ENCODE measurements at places on chromosomes 3 and 15.
A peak's percentile ranks its signal among the peaks of the same experiment; 100 is the strongest.

GRCh38 chr3:74267588-74268184 is 346.8 kb downstream of the CNTN3 start:
- DNase-seq, result peak; percentile 24

DNA sequence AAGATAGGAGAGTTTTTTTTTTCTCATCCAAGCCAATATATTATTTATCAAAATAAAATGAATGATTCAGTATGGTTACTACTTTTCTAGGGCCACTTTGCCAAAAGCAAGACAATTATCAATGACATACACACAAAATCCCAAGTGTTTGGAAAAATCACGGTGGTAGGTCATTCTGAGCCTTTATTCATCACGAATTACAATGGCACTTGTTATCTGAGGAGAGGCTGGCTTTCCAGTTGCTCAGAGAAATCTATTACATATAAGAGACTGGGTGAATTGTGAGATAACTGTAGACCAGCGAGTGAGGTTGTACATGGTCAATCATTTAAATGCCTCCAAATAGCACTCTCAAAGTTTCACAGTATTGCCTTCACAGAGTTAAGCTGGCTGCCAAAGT is 20.4 kb upstream of the FGF12 start:
- no peak for DNase-seq

GRCh38 chr3:116896116-116896515 is 186.5 kb downstream of the TUSC7 start:
- DNase-seq, result no peak

DNA sequence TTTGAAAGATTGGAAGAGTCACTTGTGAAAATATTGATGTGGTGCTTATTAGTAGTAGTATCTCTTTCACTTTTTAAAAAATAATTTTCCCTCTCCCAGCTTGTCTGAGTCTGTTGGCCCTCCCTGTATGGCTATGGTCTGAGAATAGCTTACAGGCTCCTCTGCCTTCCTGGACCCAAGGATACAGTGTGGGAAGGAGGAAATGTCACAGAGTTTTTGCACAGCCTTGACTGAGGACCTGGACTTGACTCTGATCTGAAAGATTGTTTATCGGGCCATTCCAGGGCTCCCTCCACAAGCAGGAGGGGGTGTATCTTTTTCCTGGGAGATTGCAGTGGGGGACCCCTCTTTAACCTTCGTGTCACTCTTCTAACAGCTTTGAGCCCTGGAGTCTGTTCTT is 59.7 kb downstream of the TLNRD1 start:
- DNase-seq, result no peak

- no peak for DNase-seq
Measured at GRCh38 chr15:29556380-29556779, 265.9 kb downstream of the TJP1 start.

DNA sequence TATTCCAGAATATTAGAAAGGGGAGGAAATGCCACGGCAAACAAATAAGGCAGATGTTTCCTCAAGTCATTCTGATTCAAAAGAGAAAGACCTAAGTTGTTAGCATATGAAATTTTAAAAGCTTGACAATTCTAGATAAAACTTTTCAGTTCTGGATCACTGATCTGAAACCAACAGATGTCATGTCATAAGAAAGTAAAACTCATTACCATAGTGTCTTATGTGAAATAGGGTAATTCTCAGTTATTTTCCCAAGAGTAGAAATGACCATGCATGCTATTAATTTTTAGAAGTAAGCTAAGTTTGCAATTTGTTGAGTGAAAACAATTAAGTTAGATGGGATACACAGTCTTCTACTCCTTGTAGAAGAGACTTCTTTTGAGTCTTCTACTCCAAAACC is 630.3 kb downstream of the NAALADL2 start:
- no peak for DNase-seq

DNA sequence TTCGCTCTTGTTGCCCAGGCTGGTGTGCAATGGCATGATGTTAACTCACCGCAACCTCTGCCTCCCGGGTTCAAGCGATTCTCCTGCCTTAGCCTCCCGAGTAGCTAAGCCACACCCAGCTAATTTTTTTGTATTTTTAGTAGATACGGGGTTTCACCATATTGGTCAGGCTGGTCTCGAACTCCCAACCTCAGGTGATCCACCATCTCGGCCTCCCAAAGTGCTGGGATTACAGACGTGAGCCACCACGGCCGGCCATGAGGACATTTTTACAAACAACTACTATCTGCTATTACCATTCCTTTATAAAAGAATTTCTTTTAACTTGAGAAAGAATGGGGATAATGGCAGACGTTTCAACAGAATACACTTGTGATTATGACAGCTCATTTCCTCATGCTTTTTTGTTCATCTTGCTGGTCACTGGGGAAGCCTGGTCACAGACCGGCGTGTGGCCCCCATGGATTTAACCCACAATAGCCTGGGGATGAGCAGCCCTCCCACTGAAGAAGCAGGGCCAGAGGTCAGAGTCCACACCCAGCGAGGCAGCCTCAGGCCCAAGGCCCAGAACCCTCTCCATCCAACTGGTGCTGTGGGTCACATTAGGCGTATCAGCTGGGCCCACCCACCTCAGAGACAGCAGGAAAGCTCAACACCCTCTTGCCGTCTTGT is 112.0 kb downstream of the LIPC start:
- DNase-seq, result no peak

DNA sequence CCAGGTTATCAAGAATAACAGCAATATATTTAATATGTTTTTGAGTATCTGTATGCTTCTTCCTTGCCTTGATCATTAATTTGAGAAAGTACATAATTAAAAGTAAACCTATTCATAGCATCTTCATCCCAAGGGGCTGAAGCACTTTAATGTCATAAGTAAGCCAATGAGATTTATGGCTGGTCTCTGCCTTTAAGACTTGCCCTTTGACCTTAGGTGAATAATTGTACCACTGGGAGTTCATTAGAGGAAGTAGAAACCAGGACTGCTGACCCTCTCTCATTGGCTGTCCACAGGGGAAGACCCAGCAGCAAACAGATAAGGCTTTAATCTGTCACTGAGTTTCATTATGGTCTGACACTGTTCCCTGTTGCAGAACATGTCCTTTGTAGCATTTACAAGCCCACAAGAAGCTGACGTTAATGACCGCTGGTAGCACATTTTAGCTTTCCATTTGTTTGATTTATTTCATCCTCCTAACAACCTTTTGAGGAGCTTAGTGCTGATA is 16.3 kb upstream of the ERC2 start:
- no peak for DNase-seq

- DNase-seq, result no peak
Measured at GRCh38 chr15:29376590-29376989, 107.0 kb upstream of the NSMCE3 start.

DNA sequence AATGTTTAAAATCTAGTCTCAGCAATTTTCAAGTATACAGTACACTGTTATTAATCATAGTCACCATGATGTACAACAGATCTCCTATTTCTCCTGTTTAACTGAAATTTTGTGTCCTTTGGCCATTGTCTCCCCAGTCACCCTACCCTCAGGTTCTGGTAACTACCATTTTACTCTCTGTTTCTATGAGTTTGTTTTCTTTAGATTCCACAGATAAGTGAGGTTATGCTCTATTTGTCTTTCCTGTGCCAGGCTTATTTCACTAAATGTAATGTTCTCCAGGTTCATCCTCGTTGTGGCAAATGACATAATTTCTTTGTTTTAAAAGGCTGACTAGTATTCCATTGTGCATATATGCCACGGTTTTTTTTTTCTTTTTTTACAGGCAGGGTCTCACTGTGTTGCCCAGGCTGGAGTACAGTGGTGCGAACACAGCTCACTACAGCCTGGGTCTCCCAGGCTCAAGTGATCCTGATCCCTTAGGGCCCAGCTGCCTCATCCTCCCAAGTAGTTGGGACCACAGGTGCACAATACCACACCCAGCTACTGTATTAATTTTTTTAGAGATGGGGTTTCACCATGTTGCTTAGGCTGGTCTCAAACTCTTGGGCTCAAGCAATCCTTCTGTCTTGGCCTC is 50.0 kb downstream of the RAB7A start:
- DNase-seq, result no peak

DNA sequence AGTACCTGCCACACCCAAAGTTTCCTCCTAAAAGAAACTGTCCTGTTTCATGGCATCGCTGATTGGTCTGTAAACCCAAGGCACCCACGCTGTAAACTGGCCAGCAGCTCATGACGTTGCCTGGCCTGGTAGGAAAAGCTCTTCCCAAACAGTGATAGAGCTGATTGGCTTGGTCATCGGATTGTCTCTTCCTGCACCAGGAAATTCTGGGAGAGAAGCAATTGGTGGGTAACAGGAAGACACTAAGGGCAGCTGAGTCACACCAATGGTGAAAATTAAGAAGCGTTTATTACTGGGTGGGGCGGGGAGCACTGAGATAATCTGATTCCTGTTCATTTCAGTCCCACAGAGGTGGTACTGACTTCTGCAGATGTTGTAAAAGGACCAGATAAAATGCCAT is 31.0 kb downstream of the KLHL6 start:
- DNase-seq, result no peak

DNA sequence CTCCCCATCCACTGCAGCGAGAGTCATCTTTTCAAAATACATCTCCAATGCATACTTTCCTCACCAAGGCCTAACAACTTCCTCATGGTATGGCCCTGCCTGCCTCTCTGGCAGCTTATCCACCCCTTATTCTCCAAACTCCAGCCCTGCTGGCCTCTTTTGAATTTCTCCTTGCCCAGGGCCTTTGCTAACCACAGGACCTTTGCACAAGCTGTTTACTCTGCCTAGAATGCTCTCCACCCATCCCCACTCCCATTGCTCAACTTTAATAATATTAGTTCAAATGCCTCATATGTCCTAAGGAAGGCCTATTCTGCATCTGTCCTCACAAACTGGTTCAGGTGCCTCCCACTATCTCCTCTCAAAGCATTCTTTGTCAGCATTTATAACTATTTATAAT is 230.7 kb downstream of the CADPS start:
- no peak for DNase-seq

DNA sequence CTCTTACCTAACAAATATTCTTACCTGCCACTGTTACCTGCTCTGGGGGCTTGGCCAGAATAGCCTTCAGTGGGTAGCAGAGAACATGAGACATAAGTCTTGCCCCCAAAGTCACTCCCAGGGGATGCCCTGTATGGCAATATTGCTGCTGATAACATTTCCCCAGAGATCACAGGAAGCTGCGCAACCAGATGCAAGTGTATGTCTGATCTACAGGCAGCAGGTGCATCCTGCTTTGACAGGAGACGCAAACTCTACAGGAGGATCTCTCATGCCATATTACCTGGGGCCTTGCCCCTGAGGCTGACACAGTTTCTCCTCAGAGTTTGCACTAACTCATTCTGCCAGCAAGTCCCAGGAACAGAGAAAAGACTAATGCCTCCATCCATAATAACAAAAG is 174.4 kb upstream of the LPP start:
- no peak for DNase-seq

GRCh38 chr15:89123181-89123525 is 34.9 kb downstream of the ABHD2 start:
- DNase-seq, result no peak

DNA sequence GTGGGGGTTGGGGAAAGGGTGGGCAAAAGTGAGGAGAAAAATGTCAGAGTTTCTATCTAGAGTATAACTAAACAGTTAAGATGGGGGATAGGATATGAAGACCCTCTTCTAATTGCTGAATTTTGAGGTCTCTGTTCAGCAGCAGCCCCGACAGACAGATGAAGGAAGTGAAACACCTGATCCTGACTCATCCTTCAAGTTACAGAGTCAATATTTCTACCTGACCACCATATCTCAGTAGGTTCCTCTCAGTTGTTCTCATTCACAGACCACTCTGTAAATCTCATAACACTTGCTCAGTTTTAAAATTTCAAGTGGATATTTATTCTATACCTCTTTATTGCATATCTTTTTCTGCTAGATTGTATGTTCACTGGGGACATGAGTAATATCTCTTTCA is 69.5 kb downstream of the CCDC54 start:
- no peak for DNase-seq

DNA sequence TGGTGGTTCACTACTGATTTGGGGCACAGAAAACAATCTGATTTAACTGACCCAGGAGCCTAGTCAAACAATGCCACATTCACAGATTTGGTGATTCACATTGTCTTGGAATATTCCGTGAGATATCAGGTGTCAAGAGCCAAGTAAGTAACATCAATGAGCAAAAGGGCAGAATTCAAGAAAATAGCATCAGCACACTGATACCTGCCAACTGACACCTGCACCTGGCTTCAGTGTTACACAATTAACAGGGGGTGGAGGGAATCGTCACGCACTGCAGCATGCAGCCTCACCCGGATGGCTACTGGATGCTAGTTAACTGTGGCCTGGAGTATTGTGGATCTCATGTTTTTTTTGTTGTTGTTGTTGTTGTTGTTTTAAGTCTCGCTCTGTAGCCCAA is 17.6 kb downstream of the CCNL1 start:
- DNase-seq, result no peak

- no peak for DNase-seq
Measured at GRCh38 chr15:28993051-28993719, 107.4 kb downstream of the APBA2 start.

GRCh38 chr3:160919942-160920341 is 163.9 kb downstream of the PPM1L start:
- no peak for DNase-seq

GRCh38 chr15:92623435-92623834 is 32.1 kb downstream of the FAM174B start:
- no peak for DNase-seq

GRCh38 chr3:11555211-11555782 is 88.4 kb downstream of the VGLL4 start:
- no peak for DNase-seq

All from AG09309 (cell line).